GM12878 (cell line): ENCODE measurements at places on chromosomes 4 and X.

- DNase-seq, result no peak
Observed at GRCh38 chrX:11678158-11678557, 12.4 kb upstream of the ARHGAP6 start.

- DNase-seq, result no peak
Observed at GRCh38 chr4:5734853-5735252, 23.9 kb downstream of the EVC start.

- DNase-seq, result no peak
Observed at GRCh38 chr4:89305712-89306437, 1.7 kb downstream of the GPRIN3 start.

GRCh38 chrX:54494166-54494988 lies 1.7 kb downstream of the FGD1 start:
- no peak for DNase-seq

- no peak for DNase-seq
Observed at GRCh38 chr4:53713767-53714166, 122.5 kb upstream of the LNX1 start.
